ENCODE measurements at places on chromosomes 3 and 15.
A peak's percentile ranks its signal among the peaks of the same experiment; 100 is the strongest.

DNA sequence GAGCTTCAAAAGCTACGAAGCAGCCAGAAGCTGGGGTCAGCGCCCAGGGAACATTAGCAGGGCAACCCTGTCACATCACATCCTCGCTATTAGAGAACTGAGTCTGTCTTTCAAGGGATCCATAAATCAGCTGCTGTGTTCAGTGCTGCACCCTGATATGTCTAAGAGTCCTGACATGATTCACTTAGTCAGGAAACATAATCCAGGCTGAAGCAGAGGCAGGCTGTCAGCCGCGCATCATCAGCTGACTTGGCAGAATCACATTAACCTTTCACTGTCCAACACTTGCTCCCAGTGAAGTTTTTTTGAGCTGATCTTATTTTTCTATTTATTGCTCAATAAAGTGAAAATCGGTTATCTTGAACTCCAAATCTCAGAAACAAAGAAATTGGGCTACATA is 23.5 kb downstream of the MYH15 start:
- peak; percentile 43 for DNase-seq

DNA sequence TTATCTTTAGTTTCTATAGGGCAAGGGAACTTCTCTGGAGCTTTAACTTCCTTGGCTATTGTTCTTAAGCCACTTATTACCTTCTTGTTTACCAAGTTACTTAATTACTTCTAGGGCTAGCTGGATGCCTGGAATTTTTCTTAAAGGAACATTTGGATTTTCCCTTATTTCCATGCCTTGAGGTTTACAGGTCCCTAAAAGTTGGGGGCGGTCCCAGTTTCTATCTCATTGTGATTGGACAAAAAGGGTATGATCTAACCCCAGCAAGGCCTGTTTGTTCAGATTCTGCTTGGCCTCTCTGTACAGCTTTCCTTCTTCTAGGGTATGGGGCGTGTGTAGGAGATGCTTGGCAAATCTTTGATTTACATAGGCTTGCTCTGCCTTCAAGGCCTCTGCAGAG is 17.4 kb downstream of the PDHB start:
- DNase-seq: no peak

- DNase-seq: no peak
These were observed 309.2 kb downstream of the MAGI1 start for GRCh38 chr3:65729555-65729954.

GRCh38 chr15:74192751-74193150 is 9.8 kb downstream of the STRA6 start:
- DNase-seq: no peak

DNA sequence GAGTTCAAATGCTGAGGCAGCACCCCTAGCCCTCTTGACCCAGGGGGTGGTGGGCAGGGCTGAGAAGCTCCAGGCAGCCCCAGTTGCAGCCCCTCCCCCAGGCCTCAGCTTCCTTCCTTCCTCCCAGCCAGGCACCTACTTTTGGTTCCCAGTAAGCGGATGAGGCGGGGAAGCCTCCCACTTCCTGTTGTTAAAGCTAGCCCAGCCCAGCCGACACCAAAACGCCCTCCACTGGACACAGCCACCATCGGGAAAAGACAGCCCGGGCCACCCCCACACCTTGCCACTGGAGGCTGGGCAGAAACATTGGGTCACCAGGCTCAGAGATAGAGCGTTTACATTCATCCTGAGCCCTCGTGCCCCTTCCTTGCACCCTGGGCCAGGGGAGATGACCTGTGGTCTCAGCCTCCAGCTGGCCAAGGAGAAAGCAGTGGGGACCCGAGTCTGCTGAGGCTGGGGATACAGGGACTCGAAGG is 3.5 kb downstream of the DUSP7 start:
- peak; percentile 87 for DNase-seq

DNA sequence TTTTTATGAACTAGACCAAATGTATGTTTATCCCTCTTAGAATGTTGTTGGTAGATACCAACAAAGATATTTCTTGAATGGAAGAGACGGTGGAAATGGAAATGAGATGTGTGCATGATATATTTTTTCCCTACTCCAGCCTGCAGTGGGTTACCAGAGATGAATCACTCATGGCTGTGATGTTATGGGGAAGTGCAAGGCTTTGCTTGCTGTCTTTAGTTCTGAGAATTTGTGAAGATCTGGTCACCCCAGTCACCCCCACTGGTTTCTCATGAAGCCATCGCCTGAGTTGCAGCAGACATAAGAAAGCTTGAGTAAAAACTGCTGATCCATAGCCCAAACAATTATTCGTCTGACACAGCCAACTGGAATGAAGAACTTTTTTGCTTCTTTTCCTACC is 78.1 kb upstream of the EOMES start:
- DNase-seq: no peak

DNA sequence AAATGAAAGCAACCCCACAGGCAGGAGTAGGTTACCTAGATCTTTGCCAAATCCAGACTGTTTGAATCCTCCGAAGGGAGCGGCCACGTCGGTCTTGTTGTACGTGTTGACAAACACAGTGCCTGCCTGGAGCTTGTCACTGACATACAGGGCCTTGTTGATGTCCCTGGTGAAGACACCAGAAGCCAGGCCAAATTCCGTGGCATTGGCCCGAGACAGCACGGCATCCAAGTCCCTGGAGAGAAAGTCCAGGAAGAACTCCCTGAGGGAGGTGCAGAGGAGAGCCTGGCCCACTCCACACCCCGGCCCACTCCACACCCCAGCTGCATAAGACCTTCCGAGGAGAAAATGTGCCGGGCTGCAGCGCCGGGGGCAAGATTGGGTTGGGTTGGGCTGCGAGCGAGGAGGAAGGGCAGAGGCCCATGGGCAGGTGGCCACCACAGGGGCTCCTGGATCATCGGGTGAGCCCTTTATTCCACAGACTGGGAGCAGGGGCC is 21.8 kb upstream of the SLC41A3 start:
- DNase-seq: no peak

DNA sequence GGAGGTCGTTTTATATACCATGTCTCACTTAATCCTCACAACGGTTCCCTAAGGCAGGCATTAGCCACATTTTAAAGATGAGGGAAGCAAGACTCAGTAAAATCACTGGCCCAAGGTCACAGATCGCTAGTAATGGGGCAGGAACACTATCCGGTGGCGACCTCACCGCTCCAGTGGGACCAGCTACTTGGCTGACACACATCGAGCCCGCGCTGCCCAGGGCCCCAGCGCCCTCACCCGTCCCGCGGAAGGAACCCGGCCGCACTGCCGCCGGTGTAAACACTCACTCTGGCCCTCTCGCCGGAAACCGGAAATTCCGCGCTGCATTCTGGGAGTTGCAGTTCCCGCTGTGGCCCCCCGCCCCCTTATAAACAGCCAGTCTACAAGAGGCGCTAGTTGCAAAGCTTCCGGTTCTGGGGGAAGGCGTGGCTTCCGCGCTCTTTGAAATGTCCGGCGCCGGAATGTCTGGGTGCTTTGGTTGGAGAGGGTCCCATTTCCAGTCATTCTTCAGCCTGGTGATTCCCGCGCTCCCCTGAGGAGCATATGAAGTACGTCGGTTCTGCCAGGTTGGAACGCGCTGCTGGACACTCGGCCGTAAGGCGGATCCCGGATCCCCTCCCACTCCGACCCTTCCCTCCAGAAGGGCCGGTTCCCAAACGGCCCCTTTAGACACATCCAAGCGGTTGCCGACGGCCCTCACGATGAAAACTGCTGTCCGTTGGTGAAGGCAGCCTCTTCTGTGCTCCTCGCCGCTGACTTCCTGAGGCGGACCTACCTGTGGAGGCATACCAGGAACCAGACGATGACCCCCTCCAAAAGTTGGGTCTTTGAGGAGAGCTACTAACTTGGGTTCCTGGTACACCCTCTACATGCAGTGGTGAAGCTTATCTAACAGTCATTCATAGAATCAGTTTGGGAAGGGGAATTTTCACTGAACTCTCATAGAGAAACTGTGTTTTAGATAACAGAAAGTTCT is at the start of gene UBL7:
Gene UBL7 (minus strand): TSS at position 290 of the 976 bp plus-strand sequence. CDS start 2,293 bp downstream, outside the sequence.
- DNase-seq: peak; percentile 97

DNA sequence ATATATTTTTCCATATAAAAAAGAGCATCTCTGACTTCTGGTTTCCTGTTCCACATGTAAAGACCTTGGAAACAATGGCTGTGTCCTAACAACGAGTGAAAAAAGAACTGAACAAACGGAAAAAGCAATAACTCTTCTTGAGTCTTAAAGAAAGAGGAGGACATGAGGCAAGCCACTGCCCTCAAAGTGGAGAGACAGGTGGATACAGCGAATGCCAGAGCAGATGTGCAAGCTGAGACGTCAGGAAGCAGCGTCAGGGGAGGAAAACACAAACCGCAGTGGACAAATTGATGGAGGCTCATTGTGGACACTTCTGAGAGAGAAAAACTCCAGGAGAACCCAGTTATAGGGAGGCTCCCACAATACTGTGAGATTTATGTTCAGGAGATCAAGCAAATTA is 208.0 kb upstream of the MME start:
- no peak for DNase-seq

DNA sequence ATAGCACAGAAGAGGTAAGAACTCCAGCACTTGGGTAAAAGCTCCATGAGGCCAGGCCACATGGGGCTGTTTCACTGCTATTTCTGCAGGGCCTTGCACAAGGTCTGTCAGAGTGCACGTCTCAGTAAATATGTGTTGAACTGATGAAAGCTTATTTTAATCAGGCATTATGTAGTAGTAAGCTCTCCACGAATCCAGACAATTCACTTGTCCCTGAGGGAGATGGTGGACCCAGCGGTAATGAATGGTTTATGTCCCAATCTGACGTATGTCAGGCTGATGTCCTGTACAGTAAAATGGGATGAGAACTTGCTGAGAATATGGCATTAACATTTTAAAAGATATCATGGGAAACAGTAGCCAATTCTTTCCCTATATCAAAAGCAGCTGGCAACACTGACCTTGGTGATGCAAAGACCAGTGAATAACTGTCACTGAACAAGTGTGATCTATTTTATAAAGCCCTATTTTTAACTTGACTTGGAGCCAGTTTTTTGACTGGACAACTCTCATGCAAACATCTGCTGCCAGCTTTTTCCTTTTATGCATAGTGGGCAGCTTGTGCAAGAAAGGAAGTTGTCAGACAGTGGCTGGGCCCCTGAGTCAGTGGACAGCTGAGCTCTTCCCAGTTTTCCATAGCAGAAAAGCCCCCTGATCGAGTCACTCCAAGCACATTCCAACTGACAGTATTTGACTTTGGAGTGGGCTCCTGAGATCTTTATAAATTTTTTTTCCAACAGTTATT is 519.8 kb upstream of the MDFIC2 start:
- peak; percentile 81 for DNase-seq

DNA sequence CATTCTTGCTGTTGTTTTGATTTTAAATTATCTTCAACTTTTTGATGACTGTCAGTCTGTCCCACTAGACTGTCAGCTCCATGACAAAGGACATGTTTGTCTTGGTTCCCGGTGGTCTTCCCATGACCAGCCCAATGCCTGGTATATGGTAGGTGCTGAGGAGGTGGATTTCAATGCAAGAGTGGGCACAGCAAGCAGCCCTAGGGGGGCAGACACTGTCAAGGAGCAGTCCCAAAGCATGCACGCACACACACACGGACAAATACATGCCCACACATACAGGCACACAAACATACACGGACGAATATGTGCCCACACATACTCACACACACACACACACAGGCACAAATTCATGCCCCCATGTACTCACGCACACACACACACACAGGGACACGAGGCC is 12.0 kb downstream of the KLF15 start:
- no peak for DNase-seq

DNA sequence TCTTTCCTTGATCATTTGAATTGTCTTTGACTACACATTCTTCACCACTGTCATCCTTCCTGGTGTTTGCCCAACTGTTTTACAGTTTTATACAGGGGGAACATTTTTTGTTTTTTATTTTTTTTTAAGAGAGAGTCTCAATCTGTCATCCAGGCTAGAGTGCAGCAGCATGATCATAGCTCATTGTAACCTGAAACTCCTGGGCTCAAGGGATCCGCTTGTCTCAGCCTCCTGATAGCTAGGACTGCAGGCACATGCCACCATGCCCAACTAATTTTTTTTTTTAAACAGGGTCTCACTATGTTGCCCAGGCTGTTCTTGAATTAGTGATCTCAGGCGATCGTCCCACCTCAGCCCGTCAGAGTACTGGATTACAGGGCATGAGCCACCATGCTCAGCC is 222.6 kb downstream of the BBX start:
- no peak for DNase-seq

GRCh38 chr3:194076475-194076874 is 59.5 kb upstream of the HES1 start:
- no peak for DNase-seq

- peak; percentile 5 for DNase-seq
These were observed 146.0 kb upstream of the SMAD3 start for GRCh38 chr15:66919421-66919820.

GRCh38 chr3:195568630-195569029 is 15.1 kb downstream of the APOD start:
- DNase-seq: no peak

GRCh38 chr15:60821462-60822061 is 342.6 kb upstream of the ICE2 start:
- no peak for DNase-seq

DNA sequence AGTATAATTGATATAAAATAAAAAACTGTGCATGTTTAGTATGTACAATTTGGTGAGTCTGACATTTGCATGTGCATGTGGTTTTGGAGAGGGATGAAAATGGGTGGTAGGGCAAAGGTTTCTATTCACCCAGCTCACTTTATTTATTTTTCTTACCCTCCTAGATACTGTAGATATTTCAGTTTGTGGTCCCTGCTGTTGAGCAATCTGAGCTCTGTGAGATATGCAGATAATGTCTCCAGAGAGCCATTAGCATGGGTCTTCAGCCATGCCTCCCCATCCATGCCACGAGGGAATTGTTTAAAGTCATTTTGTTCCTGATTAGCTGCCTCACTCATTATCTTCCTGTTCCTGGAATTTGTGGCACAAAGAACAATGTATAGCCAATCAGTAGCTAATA is 44.4 kb upstream of the B3GALNT1 start:
- no peak for DNase-seq

DNA sequence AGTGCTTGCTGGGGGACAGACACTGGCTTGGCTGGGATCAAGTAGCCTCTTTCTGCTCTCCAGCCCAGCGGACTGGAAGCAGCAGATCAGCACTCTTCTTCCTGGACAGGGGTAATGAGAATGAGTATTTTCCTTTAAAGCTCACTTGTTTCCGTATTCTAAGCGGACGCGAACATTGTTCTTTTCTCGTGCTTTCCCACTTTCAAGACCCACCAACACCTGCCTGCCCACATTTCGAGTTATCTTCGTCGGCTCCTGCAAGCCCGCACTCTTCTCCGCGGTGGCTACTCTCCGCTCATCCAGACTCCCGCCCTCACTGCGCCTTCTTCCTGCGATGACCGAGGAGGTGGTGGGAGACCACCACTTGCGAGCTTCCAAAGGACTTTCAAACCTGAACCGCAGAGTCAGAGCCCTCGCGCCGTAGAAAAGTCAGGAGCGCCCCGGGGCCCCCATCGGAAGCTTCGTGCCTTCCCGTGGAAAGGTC is 1.6 kb upstream of the PPM1L start:
- DNase-seq: peak; percentile 46

GRCh38 chr3:5348229-5348902 is 160.9 kb downstream of the EDEM1 start:
- DNase-seq: no peak

- no peak for DNase-seq
These were observed 164.3 kb downstream of the STT3B start for GRCh38 chr3:31696815-31697548.

- peak; percentile 18 for DNase-seq
These were observed 2.2 kb upstream of the MLF1 start for GRCh38 chr3:158568784-158569183.

GRCh38 chr3:147518465-147518864 is 109.3 kb downstream of the ZIC1 start:
- no peak for DNase-seq

Measured in MCF 10A (cell line).